ENCODE measurements at places on chromosomes 13 and 19. TPM values are rescaled to one million over a fixed set of nuclear protein-coding genes. Genes with fewer than 3 reads are reported as not detected.

KIR3DL1 gene
- not detected for total RNA-seq

SOX1 gene
- total RNA-seq: not detected

OLFM2 gene
- total RNA-seq: 0.88 TPM

CSNK1G2 gene
- total RNA-seq: 92.8 TPM

CEBPG gene
- total RNA-seq: 29.7 TPM

FGF22 gene
- total RNA-seq: not detected

NKPD1 gene
- 0.28 TPM for total RNA-seq

PRRG2 gene
- total RNA-seq: 1.0 TPM

RNF225 gene
- total RNA-seq: 1.1 TPM

CCDC8 gene
- not detected for total RNA-seq

CHAMP1 gene
- 46.9 TPM for total RNA-seq

KLK10 gene
- total RNA-seq: not detected

EID2 gene
- 17.6 TPM for total RNA-seq

VSIG10L gene
- total RNA-seq: 7.2 TPM

RDH8 gene
- not detected for total RNA-seq

All from activated CD4-positive, alpha-beta T cell treated with anti-CD3 and anti-CD28 coated beads, Interleukin-2, amount 10 ng/mL, durations not matched to agents 24 days and 14 days (primary cell).